Neural crest cell (in vitro differentiated cells): ENCODE measurements at places on chromosomes 16 and 17.

DNA sequence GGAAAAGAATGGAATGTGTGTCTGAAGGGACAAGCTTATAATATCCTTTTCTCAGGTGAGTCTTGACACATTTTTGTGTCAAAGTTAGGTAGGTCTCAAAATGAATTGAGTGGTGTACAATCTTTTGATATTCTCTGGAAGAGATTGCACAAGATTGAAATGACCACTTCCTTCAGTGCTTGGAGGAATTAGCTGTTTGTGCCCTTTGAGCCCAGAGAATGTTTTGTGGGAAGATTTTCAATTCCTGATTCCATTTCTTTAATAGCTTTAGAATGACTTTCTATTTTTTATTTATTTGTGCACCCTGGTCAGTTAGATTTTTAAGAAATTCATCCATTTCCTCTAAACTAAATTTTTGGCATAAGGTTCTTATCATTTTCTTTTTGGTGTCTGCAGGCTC is 1.6 kb upstream of the CCL13 start:
- DNase-seq: no peak

DNA sequence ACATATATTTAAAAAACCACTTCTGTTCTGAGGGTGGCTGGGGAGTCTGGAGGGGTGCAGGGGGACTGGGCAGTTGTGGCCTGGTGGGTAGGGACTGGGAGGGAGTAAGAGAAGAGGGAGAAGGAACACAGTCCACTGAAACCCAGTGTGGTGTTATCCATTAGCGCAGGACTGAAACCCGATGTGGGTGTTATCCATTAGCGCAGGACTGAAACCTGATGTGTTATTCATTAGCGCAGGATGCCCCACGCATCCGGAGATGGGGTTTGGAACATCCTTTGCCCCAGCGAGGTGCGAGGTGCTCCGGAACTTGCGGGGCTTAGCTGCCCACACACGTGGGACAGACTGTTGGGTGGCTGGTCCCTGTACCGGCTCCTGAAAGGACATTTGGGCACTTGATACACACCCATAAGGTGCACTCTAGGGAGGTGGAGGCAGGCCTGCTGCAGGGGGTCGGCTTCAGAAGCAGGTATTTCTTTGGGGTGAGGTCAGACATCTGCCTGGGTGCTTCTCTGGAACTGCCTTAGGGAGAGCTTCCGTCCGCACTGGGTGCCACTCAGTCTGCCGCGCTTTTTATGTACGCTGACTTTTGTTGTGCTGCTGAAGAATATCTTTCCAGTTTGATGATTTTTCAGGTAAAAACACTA is 20.3 kb upstream of the FASN start:
- DNase-seq: no peak

GRCh38 chr17:51673070-51673469 is 412.7 kb downstream of the UTP18 start:
- DNase-seq: no peak

- DNase-seq: no peak
Observed at GRCh38 chr17:79841369-79842135, 2.3 kb upstream of the CBX4 start.

- no peak for DNase-seq
Observed at GRCh38 chr16:66035096-66035495, 331.4 kb upstream of the CDH5 start.

GRCh38 chr16:75239542-75240122 is 11.8 kb downstream of the BCAR1 start:
- DNase-seq: no peak

DNA sequence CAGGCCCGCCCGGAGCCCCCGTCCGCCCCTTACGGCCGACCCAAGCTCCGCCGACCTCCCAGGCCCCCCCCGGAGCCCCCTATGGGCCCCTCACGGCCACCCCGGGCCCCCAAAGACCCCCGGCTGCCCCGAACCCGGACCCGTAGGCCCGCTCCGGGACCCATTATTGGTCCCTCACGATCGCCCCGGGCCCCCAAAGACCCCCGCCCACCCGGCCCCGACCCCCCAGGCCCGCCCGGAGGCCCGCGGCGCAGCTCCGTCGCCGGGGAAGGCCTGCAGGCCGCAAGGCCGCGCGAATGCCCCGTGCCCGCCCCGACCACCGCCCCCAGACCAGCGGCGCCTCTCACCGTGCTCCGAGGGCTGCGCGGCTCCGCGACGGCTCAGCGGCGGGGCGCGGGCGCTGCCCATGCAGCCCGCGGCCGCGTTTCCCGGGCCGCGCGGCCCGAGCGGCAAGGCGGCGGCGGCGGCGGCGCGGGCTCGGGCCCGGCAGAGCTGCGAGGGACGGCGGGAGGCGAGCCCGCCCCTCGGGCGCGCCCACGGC is 393 bp downstream of the ANKRD11 start:
- no peak for DNase-seq

GRCh38 chr16:67922740-67923139 is 8.9 kb downstream of the CTRL start:
- DNase-seq: no peak
